ENCODE measurements at places on chromosomes 1 and 21.

- DNase-seq = no peak
These were observed 55.4 kb upstream of the GREM2 start for GRCh38 chr1:240667351-240667750.

DNA sequence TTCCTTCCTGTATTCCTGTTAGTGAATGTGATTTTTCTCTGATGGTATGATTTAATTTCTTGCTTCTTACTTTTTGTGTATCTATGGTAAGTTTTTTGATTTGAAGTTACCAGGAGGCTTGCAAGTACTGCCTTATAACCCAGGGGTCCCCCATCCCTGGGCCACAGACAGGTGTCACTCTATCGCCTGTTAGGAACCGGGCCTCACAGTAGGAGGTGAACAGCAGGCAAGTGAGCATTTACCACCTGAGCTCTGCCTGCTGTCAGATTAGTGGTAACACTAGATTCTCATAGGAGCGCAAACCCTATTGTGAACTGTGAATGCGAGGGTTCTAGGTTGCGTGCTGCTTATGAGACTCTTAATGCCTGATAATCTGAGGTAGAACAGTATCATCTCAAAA lies 143.3 kb downstream of the RPS6KC1 start:
- no peak for DNase-seq

DNA sequence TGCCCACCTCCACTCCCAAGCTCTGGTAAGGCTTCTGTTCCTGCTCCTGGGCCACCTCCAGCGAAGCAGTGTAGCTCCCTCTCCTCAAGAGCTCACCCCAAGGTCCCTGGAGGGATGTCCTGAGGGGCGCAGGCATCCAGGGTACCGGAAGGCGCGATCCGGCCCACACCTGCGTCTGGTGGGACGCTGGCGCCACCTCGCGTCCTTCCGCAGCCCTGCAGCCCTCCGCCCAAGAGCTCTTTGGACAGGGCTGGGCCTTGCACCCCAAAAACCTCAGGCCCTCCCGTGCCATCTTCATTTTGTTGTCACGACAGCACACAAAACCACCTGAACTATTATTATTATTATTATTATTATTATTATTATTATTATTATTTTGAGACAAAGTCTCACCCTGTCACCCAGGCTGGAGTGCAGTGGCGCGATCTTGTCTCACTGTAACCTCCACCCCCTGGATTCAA lies 49.2 kb upstream of the PAX7 start:
- no peak for DNase-seq

GRCh38 chr1:70818401-70818800 lies 229.2 kb downstream of the PTGER3 start:
- no peak for DNase-seq

DNA sequence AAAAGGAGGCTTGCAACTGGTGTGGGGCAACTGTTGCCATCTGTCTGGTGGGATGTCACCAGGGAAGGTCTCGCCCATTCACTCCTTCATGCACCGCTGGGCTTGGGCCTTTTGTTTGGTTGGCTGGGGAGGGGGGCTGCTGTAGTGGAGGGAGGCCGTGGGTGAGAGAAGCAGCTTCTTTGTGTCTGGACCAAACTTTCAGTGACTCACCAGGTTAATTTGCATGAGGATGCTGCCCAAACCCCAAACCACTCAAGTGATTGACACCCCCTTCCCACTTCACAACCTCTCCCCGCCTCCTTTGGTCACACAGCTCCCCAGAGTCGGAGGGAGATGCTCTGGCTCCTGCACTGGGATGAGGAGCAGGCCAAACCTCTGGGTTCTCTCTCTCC lies 19.7 kb downstream of the BTG2 start:
- no peak for DNase-seq

- DNase-seq = no peak
These were observed 20.8 kb downstream of the MAB21L3 start for GRCh38 chr1:116131866-116132605.

GRCh38 chr1:31870086-31870736 lies 54.4 kb upstream of the SPOCD1 start:
- DNase-seq = no peak

DNA sequence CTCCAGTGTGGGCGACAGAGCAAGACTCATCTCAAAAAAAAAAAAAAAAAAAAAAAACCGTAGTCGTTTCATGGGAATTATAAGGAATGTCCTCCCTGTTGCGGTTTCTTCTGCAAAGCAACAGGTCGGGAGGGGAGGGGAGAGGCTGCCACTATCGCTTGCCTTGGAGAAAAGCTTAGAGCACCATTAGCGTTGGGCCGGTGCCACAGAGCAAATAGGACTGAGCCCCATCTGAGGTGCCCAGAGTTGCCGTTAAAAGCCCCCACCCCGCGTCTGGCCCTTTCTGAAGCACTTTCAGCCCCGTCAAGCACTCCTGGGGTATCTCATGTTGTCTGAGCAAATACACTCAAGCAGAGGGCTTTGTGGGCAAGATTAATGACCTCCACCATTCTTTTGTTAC lies 2.2 kb downstream of the RIPPLY3 start:
- no peak for DNase-seq

GRCh38 chr1:186798960-186799688 lies 29.6 kb upstream of the PLA2G4A start:
- DNase-seq = no peak

DNA sequence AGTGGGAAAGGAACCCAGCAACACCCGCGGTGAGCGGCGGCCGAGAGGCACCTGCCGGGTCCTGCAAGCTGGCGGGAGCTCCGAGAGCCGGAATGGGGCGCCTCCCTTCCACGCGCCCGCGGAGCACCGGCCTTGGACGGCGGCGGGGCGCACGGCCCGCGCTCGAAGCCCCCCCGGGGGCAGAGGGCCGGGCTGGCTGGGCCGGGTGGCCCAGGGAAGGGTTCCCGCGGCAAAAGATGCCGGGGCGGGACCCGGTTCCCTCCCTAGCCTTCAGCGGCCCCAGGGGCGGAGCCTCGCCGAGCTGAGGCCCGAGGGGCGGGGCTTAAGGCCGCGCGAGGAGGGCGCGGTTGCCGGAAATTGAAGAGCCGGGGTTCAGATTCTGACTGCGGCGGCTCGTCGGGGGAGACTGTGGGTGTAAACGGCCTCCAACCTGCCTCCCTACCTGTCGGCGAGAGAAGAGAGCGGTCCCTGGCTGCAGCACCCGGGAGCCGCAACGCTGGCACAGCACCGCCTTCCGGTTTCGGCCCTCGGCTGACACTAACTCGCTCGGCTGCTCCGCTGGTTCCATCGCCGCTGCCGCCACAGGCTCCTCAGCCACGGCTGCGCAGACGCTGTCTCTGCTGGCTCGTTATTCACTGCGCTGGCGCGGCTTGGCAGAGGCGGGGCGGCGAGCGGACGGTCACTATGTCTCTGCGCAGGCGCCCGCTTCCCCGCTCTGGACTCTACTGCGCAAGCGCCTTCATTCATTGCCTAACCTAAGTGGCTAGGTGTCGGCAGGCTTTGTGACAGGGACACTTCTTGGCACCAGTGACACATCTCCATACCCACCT lies at the start of gene RABIF:
RABIF (minus strand) TSS at position 619 of the 830 bp plus-strand sequence; CDS start at position 568, 51 bp downstream.
- peak; percentile 73 for DNase-seq

All from HFF-Myc (cell line).